EH (cell line): ENCODE measurements at places on chromosomes 12 and 14.

GRCh38 chr14:66595394-66595793, 87.4 kb downstream of the GPHN start:
- DNase-seq: no peak

- DNase-seq: peak; percentile 12
Measured at GRCh38 chr12:78183824-78184223, 353.1 kb downstream of the NAV3 start.

GRCh38 chr12:48696626-48697025, 14.6 kb upstream of the KANSL2 start:
- DNase-seq: no peak

- DNase-seq: no peak
Measured at GRCh38 chr12:49652921-49653520, 29.7 kb downstream of the PRPF40B start.

DNA sequence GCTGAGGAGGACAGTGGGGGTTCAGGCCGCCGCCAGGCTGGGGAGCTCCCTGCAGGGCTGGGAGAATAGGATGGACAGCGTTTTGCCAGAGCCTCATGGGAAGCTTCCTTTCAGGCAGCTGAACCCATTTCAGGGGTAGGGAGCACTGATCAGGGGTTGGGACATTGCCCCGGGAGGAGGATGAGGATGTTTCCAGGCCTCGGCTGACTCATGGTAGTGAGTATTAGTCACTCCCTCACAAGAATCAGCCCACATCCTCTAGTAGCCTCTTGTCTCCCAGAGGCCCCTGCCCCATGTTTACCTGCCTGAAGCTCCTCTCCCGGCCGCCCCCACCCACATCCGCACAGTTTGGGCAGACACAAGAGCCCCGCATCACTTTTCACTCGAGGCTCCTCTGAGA, 89.8 kb downstream of the ZFP36L1 start:
- DNase-seq: peak; percentile 82

- no peak for DNase-seq
Measured at GRCh38 chr14:63214417-63215196, 10.4 kb downstream of the RHOJ start.

- no peak for DNase-seq
Measured at GRCh38 chr12:132186208-132186856, 42.1 kb downstream of the NOC4L start.

DNA sequence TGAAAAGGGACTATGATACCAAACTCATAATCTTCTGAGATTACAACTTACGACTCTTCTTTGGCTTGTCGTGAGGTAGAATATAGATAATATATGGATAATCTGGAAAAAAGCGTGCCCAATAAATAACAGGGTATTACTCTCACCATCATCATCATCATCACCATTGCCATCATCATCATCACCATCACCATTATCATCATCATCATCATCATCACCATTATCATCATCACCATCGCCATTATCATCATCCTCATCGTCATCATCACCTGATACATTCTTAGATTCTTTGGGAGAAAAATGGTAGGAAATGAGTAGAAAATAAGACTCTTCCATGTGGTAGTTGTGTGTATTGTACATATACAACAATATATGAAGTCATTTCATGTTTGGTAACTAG, 259.8 kb downstream of the SYT1 start:
- no peak for DNase-seq

- DNase-seq: peak; percentile 79
Measured at GRCh38 chr12:108649126-108649525, 15.4 kb upstream of the SELPLG start.

DNA sequence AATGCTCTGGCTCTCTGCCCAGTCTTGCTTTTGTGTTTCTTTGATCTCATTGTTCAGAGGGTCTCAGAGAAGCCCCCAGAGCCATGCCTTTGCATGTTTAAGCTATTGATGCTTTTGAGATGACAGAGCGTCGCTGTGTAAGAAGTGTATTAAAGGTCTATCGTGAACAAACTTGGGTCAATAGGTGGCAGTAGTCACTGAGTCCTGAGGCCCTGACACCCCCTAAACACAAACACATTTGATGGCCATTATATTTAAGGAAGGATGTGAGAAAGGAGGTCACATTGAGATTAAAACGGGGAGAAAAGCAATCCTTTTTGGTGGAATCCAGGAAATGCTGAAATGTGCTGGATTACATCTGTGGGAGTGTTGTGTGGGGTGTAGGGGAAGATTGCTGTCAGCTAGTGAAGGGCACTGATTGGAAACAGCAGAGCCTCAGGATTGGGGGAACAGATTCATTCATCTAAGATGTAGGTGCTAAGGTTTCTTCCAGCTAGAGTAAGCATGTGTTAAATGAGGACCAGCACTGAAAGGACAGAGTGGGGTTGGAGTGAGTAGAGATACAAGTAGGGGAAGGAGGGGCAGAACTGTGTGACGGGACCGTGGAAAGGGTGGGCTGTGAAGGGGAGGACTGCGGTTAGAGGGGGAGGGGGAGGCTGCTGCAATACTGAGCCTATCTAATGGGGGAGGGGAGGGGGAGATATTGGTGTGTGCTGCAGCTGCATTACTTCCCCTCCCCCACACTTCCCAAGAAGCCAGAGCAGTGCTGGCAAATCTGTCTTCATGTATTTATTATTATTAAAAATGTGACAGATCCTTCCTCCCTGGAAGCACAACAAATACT, 12.7 kb downstream of the NGDN start:
- no peak for DNase-seq

GRCh38 chr12:22340143-22340542, 5.6 kb upstream of the ST8SIA1 start:
- DNase-seq: no peak

DNA sequence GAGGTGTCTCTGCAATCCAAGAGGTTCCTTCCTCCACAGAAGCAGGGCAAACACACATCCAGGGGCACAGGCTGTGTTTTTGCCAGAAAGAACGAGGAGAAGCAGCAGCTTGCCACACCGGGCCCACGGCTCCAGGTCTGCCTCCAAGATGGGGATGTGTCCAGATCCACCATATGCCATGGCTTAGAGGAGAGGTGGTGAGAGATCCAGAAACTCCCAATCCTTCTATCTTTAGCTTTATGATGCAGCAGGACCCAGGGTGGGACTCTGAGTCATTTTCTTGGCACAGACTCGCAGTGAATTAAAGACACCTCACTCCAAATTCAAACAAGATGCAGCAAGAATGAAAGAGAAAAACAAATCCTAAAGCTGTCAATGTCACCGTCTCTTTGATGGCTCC, 481.4 kb upstream of the TMEM132C start:
- peak; percentile 73 for DNase-seq

DNA sequence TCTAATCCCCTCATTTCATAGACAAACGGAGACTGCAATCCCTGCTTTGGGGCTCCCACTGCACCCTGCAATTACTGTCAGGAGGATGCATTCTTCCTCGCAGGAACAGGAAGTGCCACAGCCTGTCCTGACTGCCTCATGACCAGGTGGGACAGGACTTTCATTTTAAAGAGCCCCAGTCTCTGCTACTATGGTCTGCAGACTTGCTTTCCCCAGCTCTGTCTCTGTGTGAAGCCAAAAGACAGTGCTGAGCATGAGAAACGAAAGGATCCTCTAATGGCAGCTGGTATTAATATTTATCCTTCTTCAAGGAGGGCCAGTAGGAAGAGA, 60.0 kb upstream of the PNMA1 start:
- DNase-seq: no peak

GRCh38 chr12:4829793-4830162, 79.9 kb upstream of the KCNA1 start:
- DNase-seq: no peak

DNA sequence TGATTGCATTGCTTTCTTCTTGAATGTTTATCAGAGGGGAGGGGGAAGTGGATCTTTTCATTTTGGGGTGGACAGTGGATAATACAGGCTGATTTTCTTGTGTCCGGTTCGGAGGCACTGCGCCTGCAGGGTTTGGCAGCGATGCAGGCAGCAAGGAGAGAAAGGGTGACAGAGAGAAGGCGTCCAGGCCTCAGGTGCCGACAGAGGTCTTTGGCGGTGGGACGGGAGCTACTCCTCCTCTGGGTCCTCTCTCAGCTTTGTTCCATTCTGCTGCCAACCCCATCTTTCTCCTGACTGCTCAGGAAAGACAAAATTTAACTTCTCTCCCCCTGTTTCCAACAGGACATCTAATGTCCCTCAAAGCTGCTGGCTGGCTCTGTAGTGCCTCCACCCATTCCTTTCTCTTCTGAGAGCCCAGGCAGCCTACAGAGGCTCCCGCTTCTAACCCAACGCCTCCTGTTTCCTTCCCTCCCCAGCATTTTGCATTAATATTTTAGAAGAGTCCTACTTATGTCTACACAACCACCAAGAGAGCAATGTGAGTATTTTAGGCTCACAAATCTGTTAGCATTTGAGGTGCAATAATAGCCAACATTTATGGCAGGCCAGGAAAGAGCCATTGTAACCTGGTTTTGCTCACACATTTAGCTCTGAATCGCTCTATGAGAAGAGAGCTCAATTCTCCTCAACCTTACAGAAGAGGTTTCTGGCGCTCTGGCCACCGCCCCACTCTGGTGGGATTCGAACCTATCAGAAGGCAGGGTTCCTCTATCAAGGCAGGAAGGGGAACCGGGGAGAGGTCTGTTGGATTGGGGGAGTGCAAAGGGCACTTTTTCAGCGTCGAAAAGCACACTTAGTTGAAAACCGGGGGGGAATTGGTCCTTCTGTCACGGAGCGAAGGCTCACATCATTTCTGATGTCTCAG, 7.1 kb upstream of the TBX5 start:
- DNase-seq: peak; percentile 51

GRCh38 chr12:24584032-24584675, 364.7 kb downstream of the BCAT1 start:
- no peak for DNase-seq

DNA sequence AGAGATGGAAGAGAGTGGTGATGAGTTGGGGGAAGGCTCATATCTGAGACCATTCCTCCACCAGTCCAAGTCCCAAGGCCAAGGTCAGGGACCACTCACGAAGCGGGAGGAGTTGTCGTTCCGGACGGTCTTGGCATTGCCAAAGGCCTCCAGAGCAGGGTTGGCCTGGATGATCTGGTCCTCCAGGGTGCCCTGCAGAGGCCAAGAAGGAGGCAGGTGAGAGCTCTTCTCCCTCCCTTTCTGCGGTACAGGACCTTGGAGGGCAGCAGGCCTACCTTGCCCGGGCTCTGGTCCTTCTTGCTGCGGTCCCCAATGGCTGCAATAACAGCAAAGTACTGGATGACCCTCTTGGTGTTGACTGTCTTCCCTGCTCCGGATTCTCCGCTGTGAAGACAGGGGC, 4.0 kb downstream of the MYH7 start:
- DNase-seq: no peak

DNA sequence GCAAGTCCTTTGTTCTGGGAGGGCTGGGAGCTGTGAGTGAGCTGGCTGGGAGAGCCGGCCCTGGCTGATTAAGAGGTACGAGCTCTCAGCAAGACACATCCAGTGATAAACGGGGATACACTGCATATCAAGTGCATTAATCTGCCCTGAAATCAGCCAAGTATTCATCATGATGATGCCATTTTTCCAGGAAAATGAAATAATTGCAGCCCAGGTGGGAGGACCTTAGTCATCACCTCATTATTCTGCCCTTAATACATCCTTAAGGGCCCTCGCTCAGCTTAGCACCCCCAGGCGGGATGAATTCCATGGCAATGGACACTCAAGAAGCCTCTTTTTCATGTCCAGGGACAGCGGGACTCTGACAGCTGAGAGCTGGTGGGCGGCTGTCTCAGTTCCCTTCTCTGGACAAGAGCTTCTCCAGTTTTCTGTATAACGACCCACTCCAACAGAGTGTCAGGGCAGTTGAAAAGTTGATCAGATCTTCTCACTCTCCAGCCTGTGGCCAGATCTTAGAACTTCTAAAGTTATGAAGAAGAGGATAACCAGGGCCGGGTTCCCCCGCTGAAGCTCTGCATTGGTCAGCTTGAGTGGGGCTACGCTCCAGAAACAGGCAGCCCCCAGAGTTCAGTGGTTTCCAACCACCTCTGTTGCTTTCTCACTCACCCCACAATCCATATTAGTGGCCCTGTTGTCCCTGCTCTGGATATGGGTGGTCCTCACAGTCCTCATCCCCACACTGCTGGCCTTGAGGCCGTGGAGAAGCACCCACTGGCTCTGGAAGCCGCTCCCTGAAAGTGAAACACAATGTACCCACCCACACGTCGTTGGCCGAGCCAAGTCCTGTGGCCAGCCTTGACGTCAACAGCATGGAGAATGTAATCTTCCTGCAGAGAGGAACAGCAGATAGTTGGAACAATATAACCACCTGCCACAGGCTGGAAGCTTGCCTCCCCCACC, 306.2 kb upstream of the DIO3 start:
- no peak for DNase-seq

DNA sequence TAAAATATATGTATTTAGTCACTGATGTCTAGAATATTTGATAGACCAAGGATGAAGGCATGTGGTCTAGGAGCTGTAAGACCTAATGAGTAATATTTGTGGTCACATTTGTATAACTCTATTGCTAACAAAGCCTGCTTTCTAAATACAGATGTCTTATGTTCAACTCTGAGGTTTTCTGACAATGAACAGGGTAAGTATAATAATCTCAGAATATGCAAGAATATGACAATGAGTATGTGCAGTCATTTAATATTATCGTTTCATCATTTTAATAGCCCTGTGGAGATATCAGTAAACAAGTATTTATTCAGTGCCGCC, 389.6 kb downstream of the LRIG3 start:
- DNase-seq: peak; percentile 79

GRCh38 chr14:99777951-99778350, 15.3 kb upstream of the EML1 start:
- DNase-seq: peak; percentile 58

DNA sequence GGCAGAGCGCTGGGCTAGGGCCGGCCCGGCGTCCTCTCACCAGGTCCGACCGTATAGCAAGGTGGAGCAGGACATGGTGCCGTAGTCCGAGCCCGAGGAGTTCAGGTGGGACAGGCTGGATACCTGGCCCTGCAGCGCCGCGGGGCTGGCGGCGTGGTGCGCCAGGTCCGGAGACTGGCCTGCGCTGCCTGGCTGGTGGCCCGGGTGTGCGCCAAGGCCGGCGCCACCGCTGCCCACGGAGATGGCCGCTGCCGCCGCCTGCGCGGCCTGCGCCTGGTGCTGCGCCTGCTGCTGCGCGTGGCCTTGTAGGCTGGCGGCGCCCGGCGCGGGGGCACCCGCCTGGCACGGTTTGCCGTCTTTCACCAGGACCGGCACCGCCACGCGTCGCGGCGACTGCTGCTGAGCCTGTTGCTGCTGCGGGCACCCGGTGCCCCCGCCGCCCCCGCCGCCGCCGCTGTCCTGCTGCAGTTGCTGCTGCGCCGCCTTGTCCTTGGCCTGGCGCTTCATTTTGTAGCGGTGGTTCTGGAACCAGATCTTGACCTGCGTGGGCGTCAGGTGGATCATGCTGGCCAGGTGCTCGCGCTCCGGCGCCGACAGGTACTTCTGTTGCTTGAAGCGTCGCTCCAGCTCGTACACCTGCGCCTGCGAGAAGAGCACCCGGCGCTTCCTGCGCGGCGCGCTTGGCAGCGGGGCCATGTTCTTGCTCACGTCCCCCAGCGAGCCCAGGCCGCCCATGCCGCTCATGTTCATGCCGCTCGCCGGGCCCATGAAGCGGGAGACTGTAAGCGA, 2.6 kb downstream of the NKX2-1 start:
- no peak for DNase-seq

GRCh38 chr12:15116086-15116485, 105.1 kb downstream of the RERG start:
- no peak for DNase-seq

- DNase-seq: no peak
Measured at GRCh38 chr12:47549258-47549657, 156.6 kb downstream of the RPAP3 start.

- DNase-seq: peak; percentile 67
Measured at GRCh38 chr12:62772416-62772955, 162.5 kb downstream of the PPM1H start.

GRCh38 chr12:105382771-105383622, 52.5 kb downstream of the C12orf75 start:
- peak; percentile 77 for DNase-seq
